ENCODE measurements at places on chromosomes 2 and 18. TPM values are rescaled to one million over a fixed set of nuclear protein-coding genes. Genes with fewer than 3 reads are reported as not detected.
A peak's percentile ranks its signal among the peaks of the same experiment; 100 is the strongest.

GRCh38 chr2:232463701-232464543 lies 8.0 kb downstream of the ALPI start:
- H3K4me1 ChIP-seq: no peaks in the 10 kb centered on the region
- no peak overlapping the region for H3K4me3 ChIP-seq
- no peak overlapping the region for H3K27ac ChIP-seq
- no peaks in the 10 kb centered on the region for H3K36me3 ChIP-seq
- H3K27me3 ChIP-seq: peaks cover 14% of the 10 kb centered on the region

GRCh38 chr2:73516033-73516432 lies 126.2 kb downstream of the NAT8 start:
- no peak overlapping the region for H3K4me3 ChIP-seq
- H3K27me3 ChIP-seq: no peaks in the 10 kb centered on the region
- peaks cover 3% of the 10 kb centered on the region for H3K36me3 ChIP-seq
- H3K4me1 ChIP-seq: no peaks in the 10 kb centered on the region

GRCh38 chr2:235043762-235044500 lies 92.1 kb downstream of the SH3BP4 start:
- peaks cover 9% of the 10 kb centered on the region for H3K4me1 ChIP-seq
- DNase-seq: no peak
- H3K27me3 ChIP-seq: no peaks in the 10 kb centered on the region
- no peak overlapping the region for H3K27ac ChIP-seq
- no peaks in the 10 kb centered on the region for H3K36me3 ChIP-seq
- H3K4me3 ChIP-seq: no peak overlapping the region

DNA sequence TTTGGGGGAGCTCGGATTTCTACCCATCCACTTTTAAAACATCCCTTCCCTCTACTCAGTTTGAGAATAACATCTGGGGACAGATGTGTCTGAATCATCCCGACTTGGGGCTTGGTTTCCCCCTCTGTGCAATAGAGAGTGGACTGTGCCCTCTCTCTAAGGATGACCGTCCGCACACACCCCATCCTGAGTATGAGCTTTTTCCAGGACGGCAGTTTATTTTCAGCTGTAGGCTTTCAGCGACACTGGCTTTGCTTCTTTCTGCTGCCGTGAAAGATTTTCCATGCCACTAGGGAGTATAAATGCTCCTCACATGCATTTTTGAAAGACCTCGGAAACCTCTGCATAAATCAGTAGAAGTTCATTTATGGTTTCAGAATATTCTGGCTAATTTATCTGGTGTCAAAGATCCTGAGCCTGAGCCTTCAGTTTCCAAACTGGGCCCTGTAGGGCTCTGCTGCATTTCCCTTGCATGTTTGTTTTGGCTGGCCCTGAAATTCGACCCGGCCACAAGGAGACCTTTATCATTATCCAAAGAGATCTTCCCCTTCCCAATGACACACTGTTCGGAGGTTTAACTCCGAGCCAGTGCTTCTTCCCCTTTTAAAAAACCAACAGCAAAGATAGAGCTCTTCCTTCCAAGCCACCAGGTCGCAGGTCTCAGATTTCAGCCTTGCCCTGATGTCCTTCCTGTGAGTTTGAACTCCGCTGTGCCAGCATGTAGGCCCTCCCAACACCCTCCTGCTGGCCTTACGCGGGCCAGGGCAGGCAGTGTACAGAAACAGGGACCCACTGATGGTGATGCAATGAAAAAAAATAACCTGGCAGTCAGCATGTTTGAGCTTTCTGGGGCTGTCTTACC lies 53.3 kb downstream of the FECH start:
- no peak for DNase-seq
- H3K27me3 ChIP-seq: peaks cover 4% of the 10 kb centered on the region
- no peaks in the 10 kb centered on the region for H3K36me3 ChIP-seq
- no peak overlapping the region for H3K27ac ChIP-seq
- H3K4me3 ChIP-seq: no peak overlapping the region

DNA sequence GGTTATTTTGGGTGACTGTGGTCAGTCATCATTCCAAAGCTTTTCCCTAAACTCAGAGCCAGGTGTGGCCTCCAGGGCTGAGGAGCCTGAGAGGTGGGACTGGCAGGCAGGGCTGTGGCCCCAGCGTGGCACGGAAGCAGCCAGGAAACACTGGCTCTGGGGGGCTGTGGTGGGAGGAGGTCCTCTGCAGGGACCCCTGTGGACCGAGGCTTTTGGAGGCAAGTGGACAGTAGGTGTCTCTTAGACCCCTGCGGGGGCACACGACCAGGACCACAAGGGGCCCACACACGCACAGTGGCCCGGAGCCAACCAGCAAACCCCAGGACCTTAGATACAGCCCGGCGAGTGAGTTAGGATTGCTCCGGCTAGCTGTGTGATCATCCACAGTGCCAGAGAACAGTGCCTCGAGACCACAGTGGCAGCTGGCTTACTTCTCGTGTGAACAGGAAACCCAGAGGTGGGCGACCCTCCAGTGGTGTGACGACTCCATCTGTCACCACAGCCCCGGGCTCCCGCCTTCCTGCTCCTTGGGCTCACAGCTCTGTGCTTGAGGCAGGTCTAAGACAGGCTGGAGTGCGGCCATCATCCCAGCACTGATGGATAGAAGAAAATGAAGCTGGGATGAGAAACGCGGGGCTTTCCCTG lies 1.6 kb upstream of the RTP5 start:
- DNase-seq: no peak
- H3K4me1 ChIP-seq: peaks cover 45% of the 10 kb centered on the region
- no peak overlapping the region for H3K4me3 ChIP-seq
- peak overlapping the region; percentile 15 for H3K27ac ChIP-seq
- H3K36me3 ChIP-seq: peaks cover 4% of the 10 kb centered on the region

GRCh38 chr2:158112992-158113391 lies 11.3 kb downstream of the UPP2 start:
- no peaks in the 10 kb centered on the region for H3K36me3 ChIP-seq
- no peaks in the 10 kb centered on the region for H3K27me3 ChIP-seq
- no peak overlapping the region for H3K4me3 ChIP-seq
- DNase-seq: no peak
- H3K4me1 ChIP-seq: no peaks in the 10 kb centered on the region
- H3K27ac ChIP-seq: no peak overlapping the region

GRCh38 chr2:231640241-231640640 lies 47.6 kb downstream of the TEX44 start:
- H3K4me3 ChIP-seq: no peak overlapping the region
- peaks cover 13% of the 10 kb centered on the region for H3K4me1 ChIP-seq
- no peaks in the 10 kb centered on the region for H3K27me3 ChIP-seq
- H3K27ac ChIP-seq: no peak overlapping the region
- H3K36me3 ChIP-seq: no peaks in the 10 kb centered on the region

GRCh38 chr2:67660871-67661270 lies 263.7 kb downstream of the ETAA1 start:
- H3K4me1 ChIP-seq: no peaks in the 10 kb centered on the region
- H3K36me3 ChIP-seq: no peaks in the 10 kb centered on the region
- no peak overlapping the region for H3K27ac ChIP-seq
- no peak overlapping the region for H3K4me3 ChIP-seq

DNA sequence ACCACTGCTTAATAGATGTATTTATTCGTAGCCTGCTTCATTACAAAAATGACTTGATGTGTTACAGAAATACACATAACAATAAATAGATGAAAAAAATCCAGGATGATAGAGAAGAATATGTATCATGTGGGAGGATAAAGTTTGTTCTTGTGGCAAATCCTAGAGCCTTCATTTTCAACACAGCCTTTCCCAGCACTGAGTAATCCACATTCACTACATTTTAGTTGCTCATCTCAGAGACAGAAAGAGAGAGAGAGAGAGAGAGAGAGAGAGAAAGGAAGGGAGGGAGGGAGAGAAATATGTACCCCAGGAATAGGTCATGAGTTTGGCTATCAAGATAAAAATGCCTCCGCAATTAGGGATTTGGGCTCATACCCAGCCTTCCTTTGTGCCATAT lies 144.3 kb downstream of the RBMS1 start:
- no peak for DNase-seq
- H3K27ac ChIP-seq: no peak overlapping the region
- peaks cover 31% of the 10 kb centered on the region for H3K4me1 ChIP-seq
- no peaks in the 10 kb centered on the region for H3K27me3 ChIP-seq
- H3K36me3 ChIP-seq: peaks cover 18% of the 10 kb centered on the region

- no peaks in the 10 kb centered on the region for H3K4me1 ChIP-seq
- H3K4me3 ChIP-seq: no peak overlapping the region
- no peak overlapping the region for H3K27ac ChIP-seq
- H3K36me3 ChIP-seq: no peaks in the 10 kb centered on the region
Observed at GRCh38 chr2:46787364-46787763, 128.2 kb downstream of the MCFD2 start.

DNA sequence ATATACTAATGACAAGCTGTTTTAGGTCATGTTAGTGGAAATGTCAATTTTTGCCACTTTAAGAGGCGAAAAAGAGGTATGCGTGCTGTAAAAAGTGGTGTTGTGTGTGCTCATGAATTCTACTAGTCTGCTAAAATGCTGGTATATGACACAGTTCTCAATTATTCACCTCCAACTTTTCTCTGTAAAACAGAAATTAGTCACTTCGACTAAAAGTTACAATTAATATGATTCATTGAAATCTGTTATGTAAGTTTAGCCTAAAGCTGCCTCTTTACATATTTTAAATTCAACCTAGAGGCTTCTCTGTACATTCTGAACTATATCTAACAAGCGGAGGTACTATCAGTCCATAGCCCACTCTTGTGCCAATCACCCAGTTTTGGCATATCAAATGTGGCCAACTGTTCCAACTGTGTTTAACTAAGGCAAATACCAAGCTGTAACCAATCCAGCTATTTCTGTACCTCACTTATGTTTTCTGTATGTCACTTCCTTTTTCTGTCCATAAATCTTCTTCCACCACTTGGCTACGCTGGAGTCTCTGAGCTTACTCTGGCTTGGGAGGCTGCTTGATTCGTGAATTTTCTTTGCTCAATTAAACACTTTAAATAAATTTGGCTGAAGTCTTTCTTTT lies 20.8 kb downstream of the BAZ2B start:
- H3K4me3 ChIP-seq: no peak overlapping the region
- H3K36me3 ChIP-seq: no peaks in the 10 kb centered on the region
- H3K27me3 ChIP-seq: no peaks in the 10 kb centered on the region
- DNase-seq: no peak
- H3K4me1 ChIP-seq: peaks cover under 1% of the 10 kb centered on the region
- H3K27ac ChIP-seq: no peak overlapping the region

DNA sequence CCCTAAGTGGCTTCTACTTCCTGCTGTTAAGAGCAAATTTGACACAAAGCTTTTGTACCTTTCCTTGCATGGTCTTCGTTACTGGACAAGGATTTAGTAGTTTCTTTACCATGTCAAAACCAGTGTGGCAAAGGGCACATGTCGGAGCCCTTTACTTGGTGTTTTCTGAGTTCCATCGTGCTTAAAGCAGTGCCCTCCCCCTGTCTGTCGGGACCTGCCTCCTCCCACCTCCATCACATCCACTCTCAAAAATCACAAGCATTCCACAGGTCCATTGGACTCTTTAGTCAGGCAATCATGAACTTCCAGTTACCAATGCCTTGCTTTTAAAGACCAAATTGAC lies 763 bp downstream of the CCDC141 start:
- no peak for DNase-seq
- peaks cover 21% of the 10 kb centered on the region for H3K36me3 ChIP-seq
- H3K27ac ChIP-seq: peak overlapping the region; percentile 81
- peak overlapping the region; percentile 80 for H3K4me3 ChIP-seq

GRCh38 chr18:76980663-76981395 lies 151.8 kb downstream of the MBP start:
- no peaks in the 10 kb centered on the region for H3K36me3 ChIP-seq
- peaks cover 4% of the 10 kb centered on the region for H3K4me1 ChIP-seq
- DNase-seq: peak; percentile 3
- H3K27ac ChIP-seq: no peak overlapping the region
- H3K4me3 ChIP-seq: no peak overlapping the region

- H3K4me3 ChIP-seq: no peak overlapping the region
- no peaks in the 10 kb centered on the region for H3K4me1 ChIP-seq
- no peak overlapping the region for H3K27ac ChIP-seq
- H3K27me3 ChIP-seq: no peaks in the 10 kb centered on the region
- H3K36me3 ChIP-seq: no peaks in the 10 kb centered on the region
- no peak for DNase-seq
Observed at GRCh38 chr2:140201572-140201971, 1421.4 kb upstream of the NXPH2 start.

- H3K27ac ChIP-seq: no peak overlapping the region
- DNase-seq: no peak
- peaks cover 52% of the 10 kb centered on the region for H3K27me3 ChIP-seq
- no peaks in the 10 kb centered on the region for H3K36me3 ChIP-seq
- H3K4me3 ChIP-seq: no peak overlapping the region
- no peaks in the 10 kb centered on the region for H3K4me1 ChIP-seq
Observed at GRCh38 chr2:231924889-231925275, 1.3 kb downstream of the NPPC start.

GRCh38 chr2:144280009-144280408 lies 239.9 kb downstream of the ZEB2 start:
- H3K36me3 ChIP-seq: peaks cover 8% of the 10 kb centered on the region
- peaks cover 42% of the 10 kb centered on the region for H3K4me1 ChIP-seq
- H3K27ac ChIP-seq: no peak overlapping the region
- no peaks in the 10 kb centered on the region for H3K27me3 ChIP-seq
- H3K4me3 ChIP-seq: no peak overlapping the region

- peaks cover 2% of the 10 kb centered on the region for H3K4me1 ChIP-seq
- H3K4me3 ChIP-seq: no peak overlapping the region
- H3K36me3 ChIP-seq: peaks cover 26% of the 10 kb centered on the region
- H3K27ac ChIP-seq: no peak overlapping the region
- no peaks in the 10 kb centered on the region for H3K27me3 ChIP-seq
Observed at GRCh38 chr2:219614076-219614860, 13.2 kb upstream of the SLC4A3 start.

DNA sequence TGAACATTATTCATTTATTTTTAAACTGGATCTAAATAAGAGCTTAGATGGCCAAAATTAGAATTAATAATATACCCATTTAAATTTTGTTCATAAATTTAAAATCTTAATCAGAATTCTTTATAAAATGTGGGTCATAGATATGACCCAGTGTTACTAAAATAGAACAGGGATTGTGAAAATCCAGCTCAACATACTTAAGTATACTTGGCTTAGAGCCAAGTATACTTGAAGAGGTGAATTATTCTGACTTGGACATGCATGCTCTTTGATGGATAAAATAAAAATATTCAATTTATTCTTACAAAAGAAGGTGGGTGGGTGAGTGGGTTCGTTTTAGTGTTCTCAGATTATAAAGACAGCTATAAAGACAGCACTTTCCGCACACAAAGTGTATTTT lies 70.7 kb downstream of the SPOPL start:
- peaks cover 14% of the 10 kb centered on the region for H3K36me3 ChIP-seq
- no peaks in the 10 kb centered on the region for H3K4me1 ChIP-seq
- DNase-seq: no peak
- H3K4me3 ChIP-seq: no peak overlapping the region
- H3K27ac ChIP-seq: no peak overlapping the region
- no peaks in the 10 kb centered on the region for H3K27me3 ChIP-seq

- H3K4me3 ChIP-seq: no peak overlapping the region
- no peaks in the 10 kb centered on the region for H3K4me1 ChIP-seq
- no peaks in the 10 kb centered on the region for H3K27me3 ChIP-seq
- DNase-seq: no peak
- no peak overlapping the region for H3K27ac ChIP-seq
Observed at GRCh38 chr2:78024996-78025395, 502.8 kb upstream of the LRRTM4 start.

GRCh38 chr2:240191001-240191400 lies 50.5 kb upstream of the OTOS start:
- no peak for DNase-seq
- H3K4me3 ChIP-seq: no peak overlapping the region
- no peaks in the 10 kb centered on the region for H3K4me1 ChIP-seq

Gene NEB
- total RNA-seq: 0.27 TPM

Gene SSB
- 111 TPM for total RNA-seq

Gene TLX2
- 0.82 TPM for total RNA-seq

Gene MARS2
- 17.2 TPM for total RNA-seq

Gene MC4R
- not detected for total RNA-seq

Gene KCNK3
- total RNA-seq: not detected

Gene DNAH7
- total RNA-seq: not detected

Gene TRABD2A
- 67.9 TPM for total RNA-seq

Measured in activated T-helper 2 cell treated with anti-CD3 and anti-CD28 coated beads, Interferon-gamma antibody, Interleukin-2, Interleukin-4, amounts not matched to agents 10 μg/mL and 5 μg/mL and 100 μg/mL, durations not matched to agents 14 hours and 24 hours and 36 hours (primary cell).